ENCODE measurements at places on chromosomes 4 and X.

DNA sequence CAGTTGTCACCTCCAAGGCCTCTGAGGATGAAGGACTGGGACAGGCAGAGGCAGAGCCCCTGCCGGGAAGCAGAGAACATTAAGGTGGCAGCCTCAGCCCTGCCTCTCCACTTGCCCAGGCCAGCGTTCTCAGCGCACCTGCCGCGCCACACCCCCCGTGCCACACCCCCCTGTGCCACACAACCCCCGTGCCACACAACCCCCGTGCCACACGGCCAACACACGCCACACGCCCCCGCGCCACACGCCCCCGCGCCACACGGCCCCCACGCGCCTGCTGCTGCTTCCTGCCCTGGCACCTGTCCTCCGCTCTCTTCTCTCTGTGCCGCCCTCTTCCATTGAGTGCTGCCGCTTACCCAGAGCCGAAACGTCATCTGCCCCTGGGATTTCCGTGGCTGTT is 58.0 kb upstream of the ZFP42 start:
- DNase-seq: no peak

GRCh38 chrX:150372280-150372679 is 9.2 kb downstream of the MAMLD1 start:
- DNase-seq: no peak

DNA sequence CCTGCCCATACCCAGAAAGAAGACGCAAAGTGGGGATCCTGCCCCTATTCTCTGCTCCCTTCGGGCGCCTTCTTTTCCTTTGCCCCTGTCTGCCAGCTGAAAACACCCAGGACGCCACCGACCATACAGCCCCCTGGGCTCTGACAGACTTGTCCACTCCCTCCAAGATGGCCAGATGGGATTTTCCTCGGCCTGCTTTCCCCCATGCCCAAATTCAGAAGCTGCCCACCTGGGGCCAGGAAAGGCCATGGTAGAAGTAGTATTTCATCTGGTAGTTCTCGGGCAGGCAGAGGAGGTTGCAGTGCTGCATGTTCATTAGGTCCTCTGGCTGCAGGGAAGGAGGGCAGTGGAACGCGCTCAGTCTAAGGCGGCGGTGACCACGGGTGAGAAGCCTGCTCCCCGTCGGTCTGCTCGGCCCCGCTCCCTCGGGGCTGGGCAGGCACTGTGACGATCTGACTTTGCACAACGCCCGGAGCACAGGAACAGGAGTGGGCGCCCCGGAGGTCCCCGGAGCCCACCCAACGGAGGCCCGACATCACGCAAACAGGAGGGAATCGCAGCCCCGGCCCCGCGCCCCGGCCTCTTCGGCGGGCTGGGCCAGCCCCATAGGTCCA is 582 bp downstream of the NAA10 start:
- no peak for DNase-seq

DNA sequence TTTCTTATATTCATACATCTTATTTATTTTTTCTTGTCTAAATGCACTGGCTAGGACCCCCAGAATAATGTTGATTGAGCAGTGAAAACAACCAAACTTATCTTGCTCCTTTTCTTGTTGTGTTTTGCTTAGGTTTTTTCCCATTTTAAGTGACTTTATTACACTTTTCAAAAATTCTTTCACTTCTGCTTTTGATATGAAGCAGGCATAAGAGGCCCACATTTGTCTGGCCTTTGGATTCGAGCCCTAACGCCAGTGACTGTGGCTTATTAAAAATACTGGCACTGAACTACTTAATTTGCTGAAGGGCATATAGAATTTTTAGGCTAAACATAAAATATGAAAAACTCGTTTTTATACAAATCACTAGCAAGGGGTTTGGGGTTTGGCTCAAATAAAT is 197.0 kb downstream of the ASB9 start:
- DNase-seq: no peak

- no peak for DNase-seq
Measured at GRCh38 chrX:78548012-78548411, 111.1 kb downstream of the RTL3 start.

GRCh38 chr4:134276476-134276875 is 74.9 kb upstream of the PABPC4L start:
- DNase-seq: no peak

DNA sequence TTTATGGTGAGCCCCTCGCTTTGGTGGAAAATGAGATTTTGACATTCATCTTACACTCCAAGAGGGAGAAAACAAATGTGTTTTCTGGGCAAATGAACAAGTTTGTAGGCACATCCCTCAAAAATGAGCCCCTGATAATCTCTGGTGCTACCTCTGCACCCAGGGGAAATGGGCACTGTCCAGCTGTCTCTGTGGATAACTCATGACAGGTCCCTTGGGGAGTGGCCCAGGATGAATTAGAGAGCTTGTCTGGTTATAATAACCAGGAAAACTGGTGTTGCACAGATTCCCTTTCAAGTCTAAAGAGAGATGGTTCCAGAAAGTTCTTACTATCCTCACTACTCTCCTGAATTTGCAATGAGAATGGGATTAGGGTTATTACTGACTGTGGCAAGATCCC is 7.5 kb downstream of the RASL11B start:
- DNase-seq: no peak

GRCh38 chr4:5043579-5043978 is 7.7 kb upstream of the STK32B start:
- DNase-seq: no peak

DNA sequence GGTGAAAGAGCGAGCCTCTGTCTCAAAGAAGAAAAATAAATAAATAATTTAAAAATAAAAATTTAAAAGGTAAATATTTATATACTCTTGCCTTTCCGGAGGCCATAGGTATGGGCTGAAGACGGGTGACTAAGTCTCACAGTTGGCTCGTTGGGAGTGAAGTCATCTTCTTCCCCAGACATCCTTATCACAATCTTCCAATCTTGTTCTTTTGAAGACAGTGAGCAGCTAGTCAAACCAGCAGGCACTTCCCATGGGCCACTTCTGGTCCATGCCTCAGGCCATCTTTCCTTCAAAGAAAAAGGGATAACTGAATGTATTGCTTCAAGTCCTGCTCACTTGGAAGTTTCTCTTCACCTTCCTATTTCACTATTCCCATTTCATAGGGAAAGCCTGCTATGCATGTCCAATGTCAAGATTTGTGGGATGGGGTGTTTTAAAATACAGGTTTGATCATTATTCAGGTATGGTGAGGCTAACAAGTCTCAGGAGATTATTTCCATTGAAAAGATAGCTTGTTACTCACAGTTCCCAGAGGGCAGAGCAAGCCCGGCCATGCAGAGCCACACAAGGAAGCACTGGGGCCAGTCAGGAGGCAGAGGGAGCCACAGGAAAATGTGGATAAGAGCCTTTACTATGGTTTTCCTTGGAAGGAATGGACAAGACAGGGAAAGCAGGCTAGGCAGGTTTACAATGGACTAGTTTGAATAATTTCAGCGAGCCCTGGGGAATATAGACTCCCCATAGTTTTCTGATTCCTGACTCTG is 33.3 kb upstream of the VCX2 start:
- DNase-seq: no peak

- DNase-seq: no peak
Measured at GRCh38 chrX:40055495-40055894, 42.3 kb downstream of the BCOR start.

- no peak for DNase-seq
Measured at GRCh38 chrX:40122487-40122886, 24.7 kb upstream of the BCOR start.

Measured in cortex of kidney (tissue), 1 donor.